ENCODE measurements at places on chromosomes 2 and 18. TPM values are rescaled to one million over a fixed set of nuclear protein-coding genes. Genes with fewer than 3 reads are reported as not detected.

- DNase-seq = peak; percentile 68
- no peak overlapping the region for H3K27ac ChIP-seq
- no peaks in the 10 kb centered on the region for H3K27me3 ChIP-seq
- H3K4me1 ChIP-seq = no peaks in the 10 kb centered on the region
Observed at GRCh38 chr2:111168528-111169239, 48.0 kb downstream of the BCL2L11 start.

- H3K36me3 ChIP-seq = no peaks in the 10 kb centered on the region
- no peaks in the 10 kb centered on the region for H3K27me3 ChIP-seq
- peak; percentile 84 for DNase-seq
- no peaks in the 10 kb centered on the region for H3K4me1 ChIP-seq
Observed at GRCh38 chr18:57819671-57820460, 16.8 kb upstream of the ATP8B1 start.

DNA sequence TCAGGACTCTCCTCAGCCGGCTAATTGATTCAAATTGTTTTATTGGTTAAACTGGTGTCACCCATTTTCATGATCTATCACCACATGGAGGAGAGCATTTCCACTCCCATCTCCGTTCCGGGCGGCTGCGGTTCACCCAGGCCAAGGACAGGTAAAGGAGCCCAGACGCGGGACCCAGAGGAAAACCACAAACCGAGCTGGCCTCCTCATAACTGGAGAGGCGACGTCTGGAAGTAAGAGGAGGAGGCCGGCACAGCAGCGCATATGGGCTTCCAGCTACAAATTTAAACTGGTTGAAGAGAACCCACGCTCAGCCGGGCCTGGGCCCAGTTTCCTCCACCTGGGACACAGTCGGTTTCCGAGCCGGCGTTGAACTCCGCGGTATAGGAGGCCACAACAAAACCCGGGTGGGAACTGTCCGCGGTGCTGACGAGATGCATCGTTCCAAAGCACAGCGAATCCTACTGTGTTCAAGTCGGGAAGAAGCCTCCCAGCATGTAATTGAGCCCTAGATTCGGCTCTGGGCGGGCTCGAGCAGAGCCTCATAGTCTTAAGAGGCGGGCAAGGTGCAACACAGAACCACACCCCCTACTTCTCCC is 3.0 kb upstream of the SKOR2 start:
- H3K27ac ChIP-seq = no peak overlapping the region
- no peaks in the 10 kb centered on the region for H3K4me1 ChIP-seq
- peaks cover 100% of the 10 kb centered on the region for H3K27me3 ChIP-seq

DNA sequence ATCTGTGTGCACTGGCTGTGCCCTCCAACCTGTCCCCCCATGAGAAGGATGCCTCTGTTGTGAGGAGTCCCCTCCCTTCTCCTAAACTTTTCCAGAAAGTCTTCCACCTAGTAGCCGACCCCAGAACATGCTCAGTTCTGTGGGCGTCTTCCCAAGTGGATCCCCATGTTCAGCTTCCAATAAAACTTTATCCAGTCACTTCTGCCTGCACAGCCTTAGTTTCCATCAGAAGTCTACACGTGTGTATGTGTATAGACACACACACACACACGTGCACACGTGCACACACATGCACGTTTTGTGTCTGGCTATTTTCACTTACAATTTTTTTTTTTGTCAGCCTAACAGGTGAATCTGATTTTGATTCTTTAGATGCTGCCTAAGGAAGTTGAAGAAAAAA is 115.1 kb downstream of the RTP5 start:
- no peaks in the 10 kb centered on the region for H3K4me1 ChIP-seq
- no peaks in the 10 kb centered on the region for H3K27me3 ChIP-seq
- no peak overlapping the region for H3K4me3 ChIP-seq
- DNase-seq = no peak
- no peaks in the 10 kb centered on the region for H3K36me3 ChIP-seq

DNA sequence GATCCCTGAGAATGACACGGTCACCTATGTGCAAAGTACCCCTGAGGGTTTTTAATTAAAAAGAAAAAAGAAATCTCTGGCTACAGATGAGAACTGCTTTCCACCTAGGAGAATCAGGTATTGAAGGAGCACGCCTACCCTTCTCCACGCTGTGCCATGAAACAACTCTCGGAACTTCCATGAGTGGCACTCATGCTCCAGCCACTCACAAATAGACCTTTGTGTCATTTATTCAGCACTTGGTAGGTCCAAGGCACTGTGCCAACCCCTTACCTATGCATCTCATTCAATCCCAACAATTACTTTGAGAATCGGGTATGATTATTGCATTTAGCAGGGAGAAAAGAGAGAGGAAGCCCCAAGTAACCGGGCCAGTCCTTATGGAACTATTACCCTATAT is 44.9 kb upstream of the TTC39C start:
- no peaks in the 10 kb centered on the region for H3K36me3 ChIP-seq
- DNase-seq = no peak
- no peaks in the 10 kb centered on the region for H3K4me1 ChIP-seq
- H3K4me3 ChIP-seq = no peak overlapping the region
- H3K27me3 ChIP-seq = no peaks in the 10 kb centered on the region
- H3K27ac ChIP-seq = no peak overlapping the region

The CHST9 gene
- polyA plus RNA-seq = 9.8 TPM

The PRKAG3 gene
- 0.23 TPM for polyA plus RNA-seq

The UCN gene
- 2.6 TPM for polyA plus RNA-seq

The MRO gene
- 1.2 TPM for polyA plus RNA-seq

The RFTN2 gene
- 2.0 TPM for polyA plus RNA-seq

Data from hepatocyte (in vitro differentiated cells).